ENCODE measurements at places on chromosomes 5 and 9.

- DNase-seq, result no peak
Observed at GRCh38 chr5:149654231-149654630, 72.9 kb downstream of the ARHGEF37 start.

GRCh38 chr5:62560786-62561185 is 17.8 kb upstream of the LRRC70 start:
- peak; percentile 48 for DNase-seq

DNA sequence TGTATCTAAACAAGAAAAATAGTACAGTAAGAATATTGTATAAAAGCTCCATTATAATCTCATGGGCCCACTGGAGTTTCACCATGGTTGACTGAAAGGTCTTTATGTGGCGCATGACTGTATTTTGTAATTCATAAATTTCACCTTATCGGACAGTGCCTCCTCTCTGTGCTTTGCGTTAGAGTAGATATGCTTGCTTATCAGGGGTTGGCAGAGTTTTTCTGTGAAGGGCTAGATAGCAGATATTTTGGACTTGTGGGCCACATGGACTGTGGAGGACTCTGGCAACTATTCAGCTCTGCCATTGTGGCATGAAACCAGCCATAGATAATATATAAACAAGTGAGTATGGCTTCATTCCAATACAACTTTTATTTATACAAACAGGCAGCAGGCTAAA is 23.2 kb downstream of the GAPVD1 start:
- no peak for DNase-seq

GRCh38 chr5:107395632-107396350 is 274.9 kb downstream of the EFNA5 start:
- DNase-seq, result no peak

- no peak for DNase-seq
Observed at GRCh38 chr5:136202469-136203205, 9.7 kb upstream of the SMIM32 start.

DNA sequence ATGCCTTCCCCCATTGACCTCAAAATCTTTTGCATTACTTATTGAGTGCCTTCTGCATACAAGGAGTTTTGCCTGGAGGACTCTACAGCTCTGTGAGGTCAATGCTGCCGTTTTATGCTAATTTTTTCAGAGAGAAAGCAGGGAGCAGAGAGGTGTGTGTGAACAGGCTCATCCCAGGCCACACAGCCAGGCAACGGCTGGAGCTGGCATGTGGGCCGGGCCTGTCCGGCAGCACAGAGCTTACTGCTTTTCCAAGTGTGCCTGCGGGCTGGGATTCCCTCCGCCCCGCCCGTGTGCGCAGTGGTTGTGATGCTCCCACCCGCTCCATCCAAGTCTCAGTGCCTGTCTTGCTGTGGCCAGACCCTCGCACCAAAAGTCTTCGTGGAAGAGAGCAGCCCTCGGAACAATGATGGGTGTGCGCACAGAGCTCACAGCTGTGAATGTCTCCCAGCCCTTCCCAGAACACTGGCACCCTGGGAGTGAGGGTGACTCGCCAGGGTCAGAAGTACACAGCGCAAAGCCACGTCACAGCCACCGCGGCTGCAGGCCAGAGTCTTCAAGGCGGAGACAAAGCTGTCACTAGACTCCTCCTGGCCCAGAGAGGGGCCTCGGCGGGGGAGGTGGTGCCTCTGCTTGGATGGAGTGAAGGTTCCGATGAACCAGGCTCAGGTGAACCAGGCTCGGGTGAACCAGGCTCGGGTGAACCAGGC is 82.8 kb downstream of the COL5A1 start:
- DNase-seq, result peak; percentile 16

DNA sequence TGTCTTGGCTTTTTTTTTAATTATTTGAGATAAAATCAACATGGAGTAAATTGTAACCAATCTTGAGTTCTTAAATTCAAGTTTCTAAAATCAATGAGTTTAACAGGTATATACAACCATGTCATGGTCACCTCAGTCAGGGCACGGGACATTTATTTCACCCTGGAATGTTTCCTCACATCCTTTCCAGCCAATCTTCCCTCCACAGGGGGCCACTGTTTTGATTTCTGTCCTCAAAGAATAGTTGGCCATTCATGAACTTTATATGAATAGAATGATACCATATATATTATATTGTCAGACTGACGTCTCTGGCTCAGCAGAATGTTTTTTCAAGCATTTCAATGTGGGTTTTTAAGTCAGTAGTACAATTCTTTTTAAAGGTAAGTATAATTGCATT is 806 bp downstream of the ZNF474 start:
- no peak for DNase-seq

All from adipocyte (in vitro differentiated cells).